ENCODE measurements at places on chromosomes 1 and 21.

DNA sequence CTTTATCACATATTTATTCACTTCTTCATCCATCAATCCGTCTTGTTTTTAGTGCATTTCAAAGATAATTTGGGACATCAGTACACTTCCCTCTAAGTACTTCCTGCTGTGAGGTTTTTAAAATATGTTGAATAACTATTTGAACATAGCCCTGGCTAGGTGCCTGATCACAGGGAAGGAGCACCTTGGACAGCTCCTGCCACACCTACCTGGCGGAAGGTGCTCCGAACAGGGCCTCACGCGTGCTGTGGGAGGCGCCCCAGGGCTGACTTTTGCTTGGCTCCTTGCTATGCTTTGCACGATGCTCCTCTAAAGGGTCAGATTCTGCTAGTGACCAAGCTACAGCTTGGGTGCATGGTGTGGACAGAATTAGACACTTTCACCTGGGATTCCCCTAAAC is 4.9 kb upstream of the ATXN7L2 start:
- DNase-seq: no peak

GRCh38 chr21:42655796-42656770 is 2.7 kb downstream of the PDE9A start:
- DNase-seq: no peak

- no peak for DNase-seq
These were observed 28.5 kb downstream of the WNT4 start for GRCh38 chr1:22114083-22115012.

GRCh38 chr1:35085421-35085820 is 6.2 kb downstream of the ZMYM1 start:
- DNase-seq: no peak

GRCh38 chr1:232765542-232765941 is 39.7 kb upstream of the MAP10 start:
- no peak for DNase-seq

GRCh38 chr21:38712071-38712470 is 93.7 kb upstream of the ETS2 start:
- DNase-seq: no peak

DNA sequence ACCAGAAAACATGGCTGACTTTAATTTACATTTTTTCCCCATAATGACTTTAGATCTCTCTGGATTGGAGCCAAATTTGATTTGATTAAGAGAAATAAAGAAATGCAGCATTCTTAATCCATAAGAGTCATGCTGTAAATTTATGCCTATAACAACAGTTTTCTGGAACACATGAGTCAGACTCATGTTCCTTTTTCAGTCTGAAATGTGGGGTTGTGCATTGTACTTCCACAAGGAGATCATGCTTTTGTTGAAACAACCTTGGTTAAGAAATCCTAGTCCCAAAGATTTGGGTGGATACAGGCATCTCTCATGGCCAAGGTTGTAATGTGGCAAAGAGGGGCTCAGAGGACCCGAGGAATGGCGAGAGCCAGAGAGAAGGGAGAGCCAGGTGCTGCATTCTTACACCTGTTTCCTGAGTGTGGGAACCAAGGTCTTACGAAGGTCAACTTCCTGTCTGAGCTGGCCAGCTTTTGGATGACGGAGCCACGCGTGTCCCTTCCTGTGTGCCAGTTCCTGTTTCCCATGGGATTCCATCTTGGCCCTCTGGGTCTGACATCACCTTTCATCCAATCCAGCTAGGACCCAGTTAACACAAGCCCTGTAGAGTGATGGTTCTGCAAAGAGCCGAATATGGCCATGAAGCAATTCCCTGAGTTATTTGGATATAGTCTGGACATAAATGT is 23.1 kb downstream of the CLDN14 start:
- DNase-seq: no peak

- DNase-seq: no peak
These were observed 243.0 kb downstream of the SIPA1L2 start for GRCh38 chr1:232386721-232387510.

DNA sequence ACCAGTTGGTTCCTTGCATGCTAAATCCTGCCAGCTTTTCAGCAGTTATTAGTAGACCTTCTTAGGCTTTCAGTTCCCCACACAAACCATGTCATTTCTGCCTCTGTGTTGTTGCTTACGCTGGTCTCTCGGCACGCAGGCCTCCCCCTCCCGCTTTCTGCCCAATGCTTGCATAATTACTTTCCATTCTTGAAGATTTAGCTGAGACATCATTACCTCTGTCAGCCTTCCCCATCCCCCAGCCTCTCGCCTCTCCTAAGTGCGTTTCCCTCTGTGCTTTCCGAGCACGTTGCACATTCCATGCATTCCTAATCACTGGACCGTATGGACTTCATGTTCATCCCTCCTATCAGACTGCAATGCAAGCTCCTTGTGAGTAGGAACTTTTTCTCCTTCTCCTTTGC is 26.8 kb downstream of the TSHB start:
- no peak for DNase-seq

- DNase-seq: no peak
These were observed 53.3 kb downstream of the PTGFR start for GRCh38 chr1:78543941-78544643.

- no peak for DNase-seq
These were observed 853.5 kb upstream of the TMPRSS15 start for GRCh38 chr21:19256934-19257660.

DNA sequence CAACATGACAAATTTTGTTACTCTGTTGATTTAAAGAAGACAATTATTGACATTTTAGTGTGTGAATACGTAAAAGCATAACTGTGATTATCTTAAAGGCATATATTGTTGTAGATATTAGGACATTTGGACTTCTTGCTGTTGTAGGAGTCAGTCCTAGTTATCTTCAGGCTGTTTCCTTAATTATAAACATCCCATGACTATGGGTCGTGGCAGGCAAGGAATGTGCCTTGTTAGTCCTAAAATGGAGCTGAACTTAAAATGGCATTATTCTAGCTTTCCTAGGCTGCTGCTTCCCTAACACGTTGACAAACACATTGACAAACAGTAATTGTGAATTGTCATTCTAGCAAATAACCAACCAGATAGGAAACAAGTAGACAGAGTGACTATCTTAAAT is 4.4 kb upstream of the MPZL1 start:
- DNase-seq: no peak

DNA sequence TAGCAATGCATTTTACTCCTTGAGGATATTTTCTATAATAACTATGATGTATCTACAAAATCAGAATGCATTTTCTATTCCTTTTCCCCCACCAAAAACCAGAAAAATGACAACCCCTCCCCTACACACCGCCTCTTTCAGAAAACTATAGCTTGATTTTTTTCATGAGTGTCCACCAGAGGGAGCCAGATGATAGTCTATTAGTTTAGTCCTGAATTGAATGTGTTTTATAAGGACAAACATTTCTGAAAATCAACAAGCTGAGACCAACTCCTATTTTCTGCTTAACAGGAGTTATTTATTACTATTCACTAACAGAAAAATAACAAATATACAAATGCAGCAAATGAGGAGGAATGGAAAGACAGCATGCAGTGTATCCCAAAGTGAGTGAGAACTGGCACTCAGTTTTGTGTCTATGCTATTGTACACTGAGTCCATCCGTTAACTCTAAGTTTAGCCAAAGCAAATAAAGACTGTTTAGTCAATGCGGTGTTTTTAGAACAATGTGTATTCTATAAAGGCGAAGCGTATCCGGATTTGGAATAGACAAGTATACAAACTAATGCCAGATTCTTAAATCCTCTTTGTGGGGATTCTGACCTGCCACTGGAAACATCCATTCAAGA is 182.6 kb downstream of the VAV3 start:
- no peak for DNase-seq

- DNase-seq: no peak
These were observed 1526.5 kb upstream of the TPTE start for GRCh38 chr21:8994640-8995511.

GRCh38 chr1:93443454-93443853 is 4.5 kb upstream of the FNBP1L start:
- no peak for DNase-seq

GRCh38 chr1:200079232-200079940 is 51.9 kb downstream of the NR5A2 start:
- DNase-seq: no peak

DNA sequence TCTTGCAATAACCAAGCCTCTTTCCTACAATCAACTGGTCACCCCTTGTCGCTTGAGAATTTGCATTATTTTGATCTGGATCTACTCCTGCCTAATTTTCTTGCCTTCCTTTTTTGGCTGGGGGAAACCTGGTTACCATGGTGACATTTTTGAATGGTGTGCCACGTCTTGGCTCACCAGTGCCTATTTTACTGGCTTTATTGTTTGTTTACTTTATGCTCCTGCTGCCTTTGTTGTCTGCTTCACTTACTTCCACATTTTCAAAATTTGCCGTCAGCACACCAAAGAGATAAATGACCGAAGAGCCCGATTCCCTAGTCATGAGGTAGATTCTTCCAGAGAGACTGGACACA is 743 bp downstream of the GPR52 start:
- no peak for DNase-seq

- DNase-seq: no peak
These were observed 562.6 kb downstream of the PTPRU start for GRCh38 chr1:29798699-29799566.

DNA sequence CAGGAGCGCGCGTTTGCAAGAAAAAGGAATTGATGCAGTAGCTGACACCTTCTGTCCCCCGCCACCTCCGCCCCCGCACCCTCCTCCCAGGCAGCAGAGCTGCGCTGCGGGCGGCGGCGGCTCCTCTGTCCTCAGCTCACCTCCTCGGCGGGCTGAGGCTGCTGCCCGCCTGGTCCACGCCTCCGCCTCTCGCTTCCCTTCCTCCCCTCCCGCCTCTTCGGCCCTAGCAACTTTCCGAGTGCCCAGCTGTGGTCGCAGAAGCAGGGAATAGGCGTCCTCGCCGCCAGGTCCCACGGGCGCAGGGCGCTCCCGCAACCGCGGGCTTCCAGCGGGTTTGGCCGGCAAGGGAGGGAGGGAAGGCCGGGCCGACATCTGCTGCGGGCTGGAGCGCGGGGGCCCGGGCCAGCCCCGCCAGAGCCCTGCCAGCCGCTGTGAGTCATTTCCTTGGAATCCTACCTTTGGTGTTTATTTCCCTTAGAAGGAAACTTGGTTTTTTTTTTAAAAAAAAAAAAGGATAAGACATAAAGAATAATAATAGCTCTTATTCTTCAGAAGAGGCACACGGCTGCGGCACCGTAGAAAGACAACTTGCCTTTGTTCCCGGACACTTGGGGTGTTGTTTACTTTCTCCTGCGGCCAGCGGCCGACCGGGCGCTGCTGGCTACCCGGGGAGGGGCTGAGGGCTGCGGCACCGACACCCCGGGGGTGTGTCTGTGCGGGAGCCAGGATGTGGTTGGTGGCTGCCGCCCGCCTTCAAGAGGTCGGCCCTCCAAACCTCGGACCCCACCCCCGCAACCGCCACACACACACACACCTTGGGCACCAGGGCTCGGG is 1.1 kb downstream of the SERTAD4 start:
- DNase-seq: no peak

DNA sequence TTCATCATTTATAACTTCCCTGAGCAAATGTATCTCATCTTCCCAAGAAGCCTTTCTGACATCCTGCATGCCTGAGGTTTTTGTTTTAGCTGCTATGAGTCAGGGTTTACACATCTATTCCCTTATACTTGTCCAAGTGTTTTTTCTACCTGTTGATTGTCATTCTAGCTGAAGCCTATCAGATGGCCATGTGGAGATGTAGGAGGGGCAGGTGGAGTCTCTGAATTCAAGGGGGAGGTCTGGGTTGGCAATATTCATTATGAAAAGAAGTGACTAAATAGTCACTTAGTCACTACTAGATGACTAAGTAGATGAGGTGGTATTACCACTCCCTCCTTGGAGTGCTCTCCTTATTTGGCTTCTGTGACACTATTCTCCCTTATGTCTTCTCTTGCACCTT is 52.4 kb downstream of the XCL1 start:
- DNase-seq: no peak

DNA sequence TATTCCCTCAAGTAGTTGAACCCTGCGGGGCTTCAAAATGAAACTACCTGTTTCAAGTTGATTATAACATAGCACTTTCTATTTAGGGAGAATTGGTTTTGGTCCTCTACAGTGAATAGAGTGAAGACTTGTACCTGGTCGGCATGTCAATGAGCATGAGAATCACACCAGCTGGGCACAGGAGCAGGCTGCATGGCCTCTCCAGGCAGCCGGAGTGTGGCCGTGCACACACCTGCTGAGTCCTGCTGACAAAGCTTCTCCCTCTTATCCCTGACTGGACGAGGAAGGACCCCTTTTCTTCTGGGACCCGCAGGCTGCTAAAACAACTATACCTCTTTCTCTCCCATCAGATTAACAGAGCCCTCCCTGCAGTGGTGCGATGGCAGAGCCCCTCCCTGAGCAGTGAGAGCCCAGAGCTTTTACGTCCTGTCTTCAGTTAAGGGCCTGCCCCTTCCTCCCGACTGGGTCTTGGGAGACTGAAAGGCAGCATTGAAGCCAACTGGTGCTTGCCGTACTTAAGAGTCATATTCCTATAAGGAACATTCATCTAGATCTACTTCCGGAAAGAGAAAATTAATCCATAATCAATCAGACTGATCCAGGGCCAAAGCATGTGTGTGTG is 124.9 kb downstream of the CAPN8 start:
- no peak for DNase-seq

- no peak for DNase-seq
These were observed 129.2 kb downstream of the NUF2 start for GRCh38 chr1:163450986-163451385.

GRCh38 chr1:60055336-60055735 is 18.2 kb downstream of the C1orf87 start:
- no peak for DNase-seq

- DNase-seq: no peak
These were observed 126.8 kb downstream of the PIK3R3 start for GRCh38 chr1:46005594-46005993.

DNA sequence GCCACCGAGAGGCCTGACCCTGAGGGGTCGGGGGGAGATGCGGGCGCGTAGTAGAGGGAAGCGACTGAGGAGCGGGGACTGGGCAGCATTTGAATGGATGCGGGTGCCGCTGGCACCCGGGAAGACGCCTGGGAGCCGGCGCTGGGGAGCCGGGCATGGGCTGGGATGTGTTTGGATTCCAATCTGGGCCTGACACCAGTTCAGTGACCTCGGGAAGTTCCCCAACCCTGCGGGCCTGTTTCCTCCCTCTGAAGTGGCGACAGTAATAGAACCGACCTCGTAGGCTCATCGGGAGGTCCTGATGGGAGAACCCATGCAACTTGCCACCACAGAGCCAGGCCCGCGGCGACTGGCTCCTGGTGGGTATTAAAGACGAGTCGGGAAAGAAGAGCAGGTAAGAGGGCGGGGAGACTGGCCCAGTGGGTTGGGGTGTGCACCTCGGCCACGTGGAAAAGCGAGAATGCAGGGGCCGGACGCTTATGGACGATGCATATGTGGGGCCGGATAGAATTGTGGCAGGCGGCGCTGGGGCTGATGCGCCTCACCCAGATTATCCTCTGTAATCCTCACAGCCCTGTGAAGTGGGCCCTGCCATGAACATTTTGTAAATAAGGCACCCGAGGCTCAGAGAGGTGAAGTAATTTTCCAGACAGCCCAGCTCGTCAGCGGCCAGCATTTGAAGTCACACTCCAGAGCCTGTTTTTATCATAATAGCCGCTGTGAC is 105.8 kb downstream of the SLC16A1 start:
- no peak for DNase-seq

GRCh38 chr1:212311836-212312497 is 26.8 kb downstream of the PPP2R5A start:
- DNase-seq: no peak

GRCh38 chr1:234683861-234684632 is 74.1 kb upstream of the IRF2BP2 start:
- no peak for DNase-seq
